Right kidney (tissue), 9 donors: ENCODE measurements at places on chromosomes 12 and 14.

DNA sequence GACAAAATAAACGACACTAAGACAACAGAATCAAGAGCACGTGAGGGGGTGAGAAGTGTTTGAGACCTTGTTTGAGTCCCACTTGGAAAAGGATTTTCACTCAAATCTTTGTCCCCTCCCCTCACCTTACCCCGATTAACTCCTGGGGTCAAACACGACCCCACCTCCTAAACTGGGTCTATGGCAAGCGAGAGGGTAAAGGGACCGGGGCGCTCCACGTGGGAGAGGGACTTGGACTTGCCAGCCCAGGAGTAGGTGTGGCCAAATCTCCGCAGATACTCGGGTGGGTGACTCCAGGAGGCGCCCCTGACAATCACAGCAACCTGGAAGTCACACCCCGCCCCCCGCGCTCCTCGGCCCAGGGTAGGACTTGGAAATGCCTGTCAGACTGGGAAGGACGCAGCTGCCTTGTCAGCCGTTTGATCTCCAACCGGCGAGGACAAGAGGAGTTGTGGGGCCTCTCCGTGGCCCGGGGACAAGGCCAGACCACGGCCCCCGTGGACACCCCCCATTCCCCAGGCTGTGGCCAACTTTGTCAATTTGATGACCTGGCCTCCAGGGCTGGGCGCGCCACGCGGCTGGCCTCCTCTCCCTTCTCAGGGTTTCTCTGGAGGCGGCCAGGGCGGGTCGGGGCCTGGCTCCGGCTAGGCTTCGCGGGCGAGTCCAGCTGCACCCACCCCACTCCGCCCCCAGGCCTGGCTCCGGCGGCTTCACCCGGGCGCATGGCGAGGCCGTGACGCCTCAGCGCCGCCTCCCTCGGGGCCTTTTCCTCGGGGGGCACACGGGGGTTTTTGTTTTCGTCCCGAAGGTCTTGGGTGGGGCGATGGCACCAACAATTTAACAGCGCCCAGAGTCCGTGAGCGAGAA lies 1.1 kb upstream of the BCL11B start:
- peak; percentile 82 for DNase-seq

DNA sequence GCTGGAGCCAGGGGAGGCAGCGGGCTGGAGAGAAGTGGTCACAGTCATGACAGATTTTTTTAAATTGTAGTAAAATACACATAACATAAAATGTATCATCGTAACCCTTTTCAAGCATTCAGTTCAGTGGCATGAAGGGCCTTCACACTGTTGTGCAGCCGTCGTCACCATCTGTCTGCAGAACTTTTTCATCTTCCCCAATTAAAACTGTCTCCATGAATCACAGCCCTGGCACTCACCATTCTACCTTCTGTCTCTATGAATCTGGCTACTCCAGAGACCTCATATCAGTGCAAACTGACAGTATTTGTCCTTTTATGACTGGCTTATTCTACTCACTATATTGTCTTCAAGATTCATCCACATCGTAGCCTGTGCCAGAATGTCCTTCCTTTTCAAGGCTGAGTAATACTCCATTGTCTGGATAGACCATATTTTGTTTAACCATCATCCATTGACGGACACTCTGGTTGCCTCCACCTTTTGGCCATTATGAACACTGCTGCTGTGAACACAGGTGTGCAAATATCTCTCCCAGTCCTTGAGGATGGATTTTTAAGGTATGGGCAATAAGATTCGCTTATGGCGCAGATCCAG lies 91.5 kb upstream of the NCOR2 start:
- DNase-seq: no peak

DNA sequence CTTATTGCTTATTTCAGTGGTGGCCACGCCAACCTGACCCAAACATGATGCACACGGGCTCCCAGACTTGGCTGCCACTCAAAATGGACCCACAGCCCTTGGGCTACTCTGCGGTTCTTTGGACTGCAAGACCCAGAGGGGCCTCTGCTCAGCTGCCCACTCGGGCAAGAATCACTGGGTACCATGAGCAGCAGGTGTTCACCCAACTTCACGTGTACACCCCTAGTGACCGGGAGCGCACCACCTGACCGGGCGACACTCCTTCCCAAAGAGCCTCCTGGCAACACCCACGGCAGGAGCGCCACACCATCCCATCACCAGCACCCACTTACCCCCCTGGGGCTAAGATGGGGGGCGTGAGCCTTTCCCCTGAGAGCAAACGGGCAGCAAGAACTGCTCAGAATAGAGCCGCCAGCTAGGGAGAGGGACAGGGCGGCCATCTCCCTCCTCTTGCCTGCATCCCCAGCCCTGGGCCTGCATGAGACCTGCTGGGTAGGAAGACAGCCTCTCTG lies 32.0 kb downstream of the CCNK start:
- DNase-seq: no peak

GRCh38 chr12:69027411-69027881 lies 94.5 kb upstream of the CPM start:
- DNase-seq: no peak

- no peak for DNase-seq
These were observed 60.7 kb downstream of the VCPKMT start for GRCh38 chr14:50055461-50056228.

DNA sequence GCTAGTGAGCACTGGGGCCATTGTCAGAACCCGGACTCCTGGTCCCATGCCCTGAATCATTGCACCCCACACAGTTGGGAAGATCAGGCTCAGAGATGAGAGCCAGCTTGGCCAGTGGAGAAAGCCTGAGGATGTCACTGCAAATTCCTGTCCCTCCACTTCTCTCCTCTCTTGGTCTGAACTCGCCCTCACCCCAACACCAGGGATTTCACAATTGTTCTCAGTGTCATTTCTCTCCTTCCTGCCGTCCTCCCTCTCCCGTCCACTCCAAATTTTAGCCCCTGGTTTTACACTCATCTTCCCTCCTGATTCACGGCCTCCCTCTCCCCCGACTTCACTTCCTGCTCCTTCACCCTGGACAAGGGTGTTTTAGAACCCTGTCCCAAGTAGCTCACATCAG lies 11.1 kb downstream of the KRT75 start:
- DNase-seq: no peak

- DNase-seq: no peak
These were observed 20.0 kb upstream of the SGPP1 start for GRCh38 chr14:63747846-63748245.

DNA sequence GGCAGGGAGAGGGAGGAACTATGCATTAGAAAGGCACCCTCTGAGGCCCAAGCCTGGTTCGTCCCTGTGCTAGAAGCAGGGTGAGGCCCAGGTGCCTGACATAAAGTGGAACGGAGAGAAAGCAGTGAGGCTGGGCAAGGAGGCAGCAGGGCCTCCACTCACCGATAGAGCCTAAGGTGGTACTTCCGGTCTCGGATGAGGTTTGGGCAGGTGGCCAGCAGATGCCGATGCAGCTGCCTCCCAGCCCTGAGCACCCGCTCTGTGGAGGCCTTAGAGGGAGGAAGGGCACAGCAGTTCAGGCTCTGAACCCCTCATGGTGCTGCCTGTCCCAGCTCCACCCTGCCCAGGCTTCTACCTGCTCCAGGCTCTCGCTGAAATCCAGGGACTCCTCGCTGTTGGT lies 7.1 kb downstream of the RAPGEF3 start:
- no peak for DNase-seq

DNA sequence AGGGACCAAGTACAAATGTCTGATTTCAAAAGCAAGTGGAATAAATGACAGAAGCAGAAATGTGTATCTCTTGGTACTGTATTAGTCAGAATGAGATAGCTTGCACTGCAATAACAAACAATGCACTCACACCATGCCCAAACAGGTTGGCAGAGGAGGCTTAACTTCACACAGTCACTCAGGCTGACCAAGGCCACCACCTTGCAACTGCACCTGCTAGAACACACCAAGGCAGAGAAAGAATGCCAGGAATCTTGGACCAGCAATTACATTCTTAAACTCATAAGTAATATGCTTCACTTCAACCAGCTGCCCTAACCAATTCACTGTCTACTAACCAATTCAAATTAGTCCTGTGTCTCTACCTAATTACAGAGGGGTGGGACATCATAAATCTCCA lies 378.3 kb downstream of the BCL11B start:
- DNase-seq: no peak

GRCh38 chr14:58150243-58150805 lies 1.7 kb downstream of the ARMH4 start:
- DNase-seq: no peak

GRCh38 chr12:67355428-67356379 lies 86.5 kb downstream of the CAND1 start:
- peak; percentile 51 for DNase-seq

GRCh38 chr14:105537580-105538474 lies 11.4 kb downstream of the TMEM121 start:
- peak; percentile 63 for DNase-seq

- DNase-seq: no peak
These were observed 382.7 kb upstream of the RGS6 start for GRCh38 chr14:71549421-71550050.

- peak; percentile 58 for DNase-seq
These were observed 677 bp downstream of the C12orf75 start for GRCh38 chr12:105330931-105331804.

- DNase-seq: no peak
These were observed 18.2 kb downstream of the BICDL1 start for GRCh38 chr12:120007272-120007671.

DNA sequence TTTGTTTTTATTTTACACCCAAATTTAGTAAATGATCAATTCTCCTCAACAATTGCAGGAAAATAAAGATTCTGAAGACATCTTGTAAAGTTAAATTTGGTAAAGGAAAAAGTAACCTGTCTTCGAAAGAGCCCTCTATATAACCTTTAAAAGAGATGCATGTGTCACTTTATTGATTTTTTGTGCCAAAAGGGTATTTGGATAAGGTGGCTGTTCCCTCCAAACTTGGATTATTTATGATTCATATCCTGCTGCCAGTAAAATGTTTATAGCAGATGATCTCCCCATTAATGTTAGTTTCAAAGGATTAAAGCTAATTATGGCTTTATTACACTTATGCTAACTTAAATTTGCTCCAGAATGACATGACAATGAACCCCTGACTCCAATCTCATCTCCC lies 98.8 kb downstream of the DUSP6 start:
- DNase-seq: no peak

- DNase-seq: no peak
These were observed 539.6 kb downstream of the VRK1 start for GRCh38 chr14:97336816-97337215.

GRCh38 chr14:100111931-100112704 lies 46.9 kb downstream of the EVL start:
- DNase-seq: no peak

DNA sequence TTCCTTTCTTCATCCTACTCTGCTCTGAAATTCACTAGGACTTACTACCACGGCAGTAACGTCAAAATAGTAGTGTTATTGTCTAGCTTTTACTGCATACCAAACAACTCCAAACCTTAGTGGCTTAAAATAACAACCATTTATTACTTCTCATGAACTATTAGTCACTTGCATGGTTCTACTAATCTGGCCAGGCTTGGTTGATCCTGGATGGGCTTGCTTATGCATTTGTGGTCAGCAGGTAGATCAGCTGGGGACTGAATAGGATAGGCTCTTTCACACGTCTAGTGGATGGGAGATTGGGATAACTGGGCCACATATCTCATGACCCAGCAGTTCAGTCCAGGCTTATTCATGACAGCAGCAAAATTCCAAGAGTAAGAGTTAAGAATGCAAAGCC lies 9.4 kb upstream of the SLC35F4 start:
- no peak for DNase-seq

DNA sequence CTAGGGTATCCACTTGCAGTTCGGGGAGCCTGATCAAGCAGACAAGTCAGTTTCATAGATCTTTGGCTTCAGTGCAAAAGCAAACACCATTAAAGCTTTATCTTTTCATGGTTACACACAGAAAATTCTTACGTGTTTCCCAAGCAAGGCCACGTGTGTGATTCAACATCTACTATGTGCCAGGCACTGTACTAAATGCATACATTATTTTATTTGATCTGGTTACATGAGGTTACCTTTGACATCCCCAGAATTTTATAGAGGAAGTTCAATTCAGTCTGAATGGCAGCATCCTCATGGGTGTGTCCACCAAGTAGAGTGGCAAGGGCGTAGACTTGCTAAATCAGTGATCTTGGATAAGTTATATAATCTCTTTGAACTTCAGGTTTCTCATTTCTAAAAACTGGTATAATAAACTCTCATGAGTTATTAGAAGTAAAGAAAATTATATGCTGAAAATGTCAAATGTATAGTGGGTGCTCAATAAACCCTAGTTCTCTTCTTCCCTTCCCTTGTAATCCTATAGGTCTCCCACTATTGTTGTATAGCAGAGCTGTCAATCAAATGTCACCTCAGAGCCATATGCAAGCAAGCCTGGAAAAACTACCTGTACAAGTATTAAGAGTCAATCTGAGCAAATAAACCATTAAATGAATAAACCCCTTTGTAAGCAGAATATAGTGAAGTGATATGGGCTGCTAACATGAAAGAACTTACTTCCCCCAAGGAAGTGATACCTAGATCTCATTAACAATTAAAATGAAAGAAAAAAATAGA lies 50.3 kb upstream of the TMX1 start:
- DNase-seq: no peak

GRCh38 chr14:77859934-77860570 lies 60.1 kb downstream of the ADCK1 start:
- DNase-seq: no peak

DNA sequence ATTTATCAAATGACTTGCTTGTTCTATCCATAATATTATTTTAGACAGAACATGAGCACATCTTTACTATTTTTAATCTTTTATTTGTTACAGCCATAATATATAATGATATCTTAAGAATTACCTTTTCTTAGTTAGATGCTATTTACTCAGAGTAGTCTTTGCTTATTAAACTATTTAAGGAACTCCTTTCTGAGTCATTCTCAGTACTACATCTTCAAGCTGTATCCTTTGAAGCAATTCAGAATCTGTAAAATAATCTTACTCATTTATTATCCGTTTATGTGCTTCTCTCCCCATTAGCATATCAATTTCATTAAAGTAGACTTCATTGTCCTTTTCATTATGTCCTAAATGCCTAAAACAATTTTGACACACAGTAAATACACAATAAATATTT lies 240.4 kb upstream of the FAR2 start:
- DNase-seq: no peak

- no peak for DNase-seq
These were observed 66.2 kb upstream of the TMX1 start for GRCh38 chr14:51173863-51174262.
